ENCODE measurements at places on chromosomes 3 and 15. TPM values are rescaled to one million over a fixed set of nuclear protein-coding genes. Genes with fewer than 3 reads are reported as not detected.

DNA sequence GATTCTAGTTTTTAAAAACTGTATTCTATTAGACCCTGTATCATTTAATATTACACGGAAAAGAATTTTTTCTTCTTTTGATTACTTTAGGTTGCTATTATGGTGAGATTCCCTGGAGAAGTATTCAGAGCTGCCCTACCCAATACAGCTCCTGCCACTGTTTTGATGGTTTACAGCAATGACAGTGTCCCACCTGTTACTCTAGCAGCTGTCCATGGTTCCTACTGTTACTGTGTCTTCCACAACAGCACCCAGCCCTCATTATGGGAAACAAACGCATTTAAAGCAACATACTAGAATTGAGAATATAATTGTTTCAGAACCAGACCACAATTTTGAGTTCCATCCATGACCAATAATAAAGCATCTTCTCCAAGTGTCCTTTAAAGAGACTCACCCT is 450.7 kb downstream of the SHQ1 start:
- DNase-seq, result no peak

DNA sequence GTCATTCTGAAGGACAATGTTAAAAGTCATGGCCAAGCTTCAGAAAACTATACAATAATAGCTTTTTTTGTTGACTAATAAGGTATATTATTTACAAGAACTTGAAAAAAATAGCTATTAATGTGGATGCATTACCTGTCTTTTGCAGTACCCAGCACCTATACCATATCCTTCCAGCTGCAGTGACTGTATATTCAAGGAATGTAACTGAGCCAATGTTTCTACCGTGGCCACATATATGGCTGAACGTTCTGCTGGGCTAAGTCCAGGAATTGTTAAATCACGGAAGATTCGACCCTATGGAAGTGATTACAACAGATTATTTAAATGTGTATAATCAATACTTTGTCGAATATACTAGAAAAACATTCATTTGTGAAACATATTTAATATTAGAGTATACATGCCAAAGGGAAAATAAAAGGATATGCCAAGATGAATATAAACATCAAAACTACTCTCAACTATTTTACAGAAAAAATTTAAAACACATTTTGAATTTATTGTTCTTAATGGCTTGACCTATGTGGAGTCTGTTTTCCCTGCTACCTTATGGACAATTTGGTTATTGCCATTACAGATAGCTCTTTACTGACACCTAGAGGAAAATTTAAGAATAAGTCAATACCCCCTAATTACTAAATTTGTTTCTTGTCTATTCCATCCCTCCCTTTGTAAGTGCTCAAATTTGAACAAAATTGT is 17.6 kb downstream of the ACAD11 start:
- DNase-seq, result no peak

The GRK7 gene
- polyA plus RNA-seq, result not detected

DNA sequence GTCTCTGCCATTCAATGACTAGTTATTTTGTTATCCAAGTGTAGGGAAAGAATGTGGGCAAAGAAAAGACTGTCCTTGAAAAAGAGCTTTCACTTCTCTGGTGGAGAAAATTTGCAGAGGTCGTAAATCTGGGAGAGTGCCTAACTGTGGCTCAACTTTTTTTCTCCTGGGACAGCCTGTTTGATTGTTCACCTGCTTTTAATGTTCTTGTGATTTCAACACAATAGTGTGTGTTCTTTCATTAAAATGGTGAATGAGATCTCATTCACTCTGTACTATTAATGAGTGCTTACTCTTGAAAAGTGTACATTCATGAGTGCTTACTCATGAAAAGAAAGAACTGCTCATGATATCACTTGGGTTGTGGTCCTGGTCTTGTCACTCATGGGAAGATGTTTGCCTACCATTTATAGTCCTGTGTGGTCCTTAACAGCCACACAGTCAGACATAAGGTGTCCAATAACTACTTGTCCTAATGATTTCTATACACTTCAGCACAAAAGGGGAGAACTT is 567.3 kb downstream of the GRM7 start:
- no peak for DNase-seq

DNA sequence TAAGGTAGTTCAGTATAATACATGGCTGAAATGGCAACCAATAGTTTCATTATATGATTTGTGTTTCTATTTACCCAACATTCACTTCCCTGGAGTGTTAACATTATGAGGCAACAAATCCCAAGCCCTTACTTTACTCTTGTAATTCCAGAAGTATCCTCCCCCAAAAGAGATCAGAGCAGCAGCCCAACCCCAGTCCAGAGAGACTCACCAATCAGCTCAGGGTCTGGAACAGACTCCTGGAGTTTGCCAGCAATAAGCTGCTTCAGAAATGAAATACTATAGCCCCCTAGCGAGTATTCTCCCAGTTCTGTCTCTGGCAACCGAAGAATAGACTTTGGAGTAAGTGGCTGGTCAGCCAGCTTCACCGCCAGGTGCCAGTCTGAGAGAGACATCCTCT is 2.5 kb downstream of the UBL7 start:
- DNase-seq, result no peak

The ST3GAL6 gene
- polyA plus RNA-seq, result 1.2 TPM

- no peak for DNase-seq
Measured at GRCh38 chr15:90287101-90287500, 21.6 kb downstream of the NGRN start.

DNA sequence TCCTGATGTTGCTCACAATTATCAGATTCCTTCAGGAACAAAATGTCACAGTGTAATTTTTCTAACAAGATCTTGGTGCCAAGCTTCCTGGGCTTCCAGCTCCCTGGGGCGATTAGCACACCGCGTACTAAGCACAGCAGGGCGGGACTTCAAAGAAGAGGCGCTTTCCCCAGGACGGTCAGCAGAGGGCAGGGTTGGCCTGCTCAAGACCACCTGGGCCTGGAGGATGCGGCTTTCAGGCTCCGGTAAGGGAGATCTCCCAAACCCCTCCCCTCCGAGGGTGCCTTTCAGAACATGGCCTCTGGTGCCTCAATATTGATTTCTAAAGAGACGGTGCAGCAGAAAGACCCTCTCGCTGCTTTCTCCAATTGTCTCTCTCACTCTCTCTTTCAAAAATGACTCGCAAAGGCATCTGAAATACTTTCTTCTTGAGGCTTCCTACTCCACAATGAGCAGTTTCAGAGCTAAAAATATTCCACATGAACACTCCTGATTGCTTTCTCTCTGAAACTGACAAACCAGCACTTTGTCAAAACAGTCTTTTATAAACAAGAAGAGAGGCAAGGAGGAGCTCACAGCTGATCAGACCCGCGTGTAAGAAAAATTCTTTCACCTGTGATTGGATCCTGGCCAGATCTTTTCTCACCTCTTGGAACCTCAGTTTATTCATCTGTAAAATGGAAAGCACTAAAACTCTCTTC is 154.0 kb downstream of the ADAMTS9 start:
- DNase-seq, result peak; percentile 80

The SERINC4 gene
- not detected for polyA plus RNA-seq

The THRB gene
- polyA plus RNA-seq, result 0.02 TPM

GRCh38 chr15:57445872-57446271 is 69.6 kb downstream of the CGNL1 start:
- DNase-seq, result no peak

DNA sequence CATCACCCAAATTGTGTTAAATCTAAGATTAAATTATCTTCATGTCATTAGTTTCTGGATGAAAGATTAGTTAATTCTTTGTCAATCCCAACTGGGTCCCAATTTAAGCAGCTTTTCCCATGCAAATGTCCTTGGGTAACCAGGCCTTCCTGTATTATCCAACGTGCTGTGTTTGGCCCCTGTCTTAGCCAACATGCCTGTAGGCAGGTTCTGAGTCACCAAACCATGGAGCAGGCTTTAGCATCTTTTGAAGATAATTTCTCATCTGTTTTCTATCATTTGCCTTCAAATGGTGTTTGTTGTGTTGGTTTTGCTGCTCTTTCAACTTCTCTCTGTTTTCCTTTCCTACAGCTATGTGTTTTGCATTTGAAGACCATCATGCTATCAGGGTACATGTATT is 216.2 kb downstream of the ITPR1 start:
- DNase-seq, result no peak

- no peak for DNase-seq
Measured at GRCh38 chr3:138914870-138915502, 32.0 kb downstream of the FOXL2 start.

- peak; percentile 44 for DNase-seq
Measured at GRCh38 chr15:85689729-85690128, 105.0 kb downstream of the KLHL25 start.

The CAMKV gene
- polyA plus RNA-seq, result not detected

The SLC6A1 gene
- polyA plus RNA-seq, result not detected

The EPB42 gene
- not detected for polyA plus RNA-seq

DNA sequence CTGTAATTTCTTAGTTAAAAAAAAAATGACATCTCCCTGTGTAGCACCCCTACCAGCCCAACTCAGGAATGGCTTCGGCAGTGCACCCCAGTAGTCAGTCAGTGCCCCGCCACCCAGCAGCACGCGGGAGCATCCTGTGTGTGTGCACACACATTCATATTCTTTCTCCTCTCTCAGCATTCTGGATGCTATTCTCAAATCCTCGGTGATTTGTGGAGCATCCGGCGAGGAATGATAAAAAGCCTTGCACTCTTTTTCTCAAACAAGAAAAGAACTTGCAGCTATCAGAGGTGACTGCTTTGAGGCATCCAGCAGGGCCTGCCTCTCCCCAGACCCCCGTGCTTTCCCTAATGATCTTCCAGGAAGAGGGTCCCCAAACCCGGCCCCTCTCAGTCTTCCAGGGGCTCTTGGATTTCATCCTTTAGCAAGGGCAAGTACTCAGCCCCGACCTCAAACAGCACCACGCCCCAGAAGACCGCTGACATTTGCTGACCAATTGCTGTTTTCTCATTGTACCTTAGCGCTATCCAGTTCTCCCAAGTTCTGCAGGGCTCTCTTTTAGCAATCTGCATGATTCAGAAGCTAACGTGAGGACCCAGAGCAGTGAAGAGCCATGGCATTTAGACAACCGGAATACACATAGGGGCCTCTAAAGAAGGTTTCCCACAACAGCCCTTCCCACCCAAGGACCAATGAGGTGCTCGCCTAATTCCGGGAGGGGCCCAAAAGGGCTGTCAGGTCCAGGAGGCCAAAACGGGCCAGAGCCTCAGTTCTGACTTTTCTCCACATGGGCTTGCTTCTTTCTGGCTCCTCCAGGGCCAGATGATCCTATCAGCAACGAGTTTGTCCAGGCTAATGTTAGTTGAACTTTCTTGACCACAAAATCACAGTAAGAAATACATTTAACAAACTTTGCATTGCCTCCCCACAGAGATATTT is 72.2 kb downstream of the FAM174B start:
- DNase-seq, result no peak

GRCh38 chr15:55784286-55784685 is 41.3 kb upstream of the PRTG start:
- DNase-seq, result no peak

DNA sequence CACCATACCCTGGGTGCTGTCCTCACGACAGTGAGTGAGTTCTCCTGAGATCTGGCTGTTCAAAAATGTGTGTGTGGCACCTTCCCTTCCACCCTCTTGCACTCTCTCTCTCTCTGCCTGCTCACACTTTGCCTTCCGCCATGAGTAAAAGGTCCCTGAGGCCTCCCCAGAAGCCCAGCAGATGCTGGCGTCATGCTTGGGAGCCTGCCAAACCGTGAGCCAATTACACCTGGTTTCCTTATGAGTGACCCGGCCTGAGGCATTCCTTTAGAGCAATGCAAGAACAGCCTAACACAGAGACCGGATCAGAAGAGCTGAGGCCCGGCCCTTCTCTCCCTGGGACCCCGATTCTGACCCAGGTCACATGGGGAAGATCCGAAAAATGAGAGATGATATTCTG is 15.4 kb downstream of the TMEM44 start:
- no peak for DNase-seq

DNA sequence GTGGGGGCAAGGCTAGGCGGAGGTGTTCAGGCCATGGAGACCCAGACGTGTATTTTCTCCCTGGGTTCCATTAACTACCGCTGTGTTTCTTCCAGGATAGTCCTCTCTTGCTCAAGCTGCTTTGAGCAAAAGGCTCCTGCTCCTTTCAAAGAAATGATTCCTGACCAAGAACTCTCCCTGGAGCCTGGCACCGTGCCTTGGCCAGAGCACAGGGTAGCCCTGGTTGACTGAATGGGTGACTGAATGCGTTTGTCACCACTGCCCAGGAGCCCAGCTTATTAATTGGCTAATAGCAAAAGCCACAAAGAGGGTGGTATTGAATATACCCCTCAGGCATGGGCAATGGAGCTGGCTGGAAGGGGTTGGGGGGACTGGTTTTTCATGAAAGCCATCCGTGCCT is 13.9 kb downstream of the RASGRF1 start:
- no peak for DNase-seq

The ZNF662 gene
- polyA plus RNA-seq, result 1.3 TPM

GRCh38 chr3:42191443-42191747 is 74.6 kb downstream of the CCK start:
- no peak for DNase-seq

- DNase-seq, result no peak
Measured at GRCh38 chr3:151787626-151788025, 26.3 kb upstream of the AADAC start.

DNA sequence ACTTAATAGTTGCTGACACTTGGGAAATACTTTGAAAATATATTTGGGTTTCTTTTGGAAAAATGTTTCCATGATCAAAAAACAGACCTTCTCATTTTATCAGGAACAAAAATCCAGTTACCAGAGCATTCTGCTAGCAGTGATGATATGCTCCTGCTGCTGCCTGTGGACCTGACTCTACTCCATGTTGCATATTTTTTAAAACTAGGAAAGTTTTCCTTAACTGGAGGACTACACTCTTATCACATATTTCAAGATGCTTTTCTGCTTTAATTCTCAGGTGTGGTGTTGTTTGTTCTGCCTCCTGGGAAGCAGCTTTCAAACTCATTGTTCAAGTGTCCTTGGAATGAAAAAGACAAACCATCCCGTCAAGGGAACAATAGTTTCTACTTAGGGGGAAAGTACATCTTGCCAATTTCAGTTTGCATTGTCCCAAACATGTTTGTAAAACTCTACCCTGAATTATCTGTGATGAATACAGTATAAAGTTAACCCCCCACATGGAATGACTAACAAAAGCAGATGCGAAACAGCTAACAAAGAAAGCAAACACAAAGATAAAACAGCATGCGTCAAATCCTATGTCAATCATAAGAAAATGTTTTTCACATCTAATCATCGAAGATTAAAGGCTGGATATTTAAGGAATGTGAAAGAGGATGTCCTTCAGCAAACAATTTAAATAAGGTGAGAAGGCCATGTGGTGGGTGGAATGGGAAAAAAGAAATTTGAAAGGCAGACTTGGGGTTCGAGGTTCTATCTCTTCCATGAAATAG is 40.1 kb upstream of the PSMD6 start:
- no peak for DNase-seq

DNA sequence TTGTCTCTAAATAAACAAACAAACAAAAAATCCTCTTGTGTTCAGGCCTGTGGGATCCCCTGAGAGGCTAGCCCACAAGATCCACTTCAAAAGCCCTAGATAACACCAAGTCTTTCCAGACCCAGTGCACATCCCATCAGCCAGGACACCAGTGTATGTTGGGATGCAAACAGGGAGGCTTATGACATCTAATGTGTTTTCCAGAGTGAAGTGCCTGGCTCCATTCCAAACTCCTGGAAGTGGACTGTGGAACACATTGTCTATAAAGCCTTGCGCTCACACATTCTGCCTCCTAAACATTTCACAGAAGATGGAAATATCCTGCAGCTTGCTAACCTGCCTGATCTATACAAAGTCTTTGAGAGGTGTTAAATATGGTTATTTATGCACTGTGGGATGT is 57.0 kb downstream of the MLH1 start:
- DNase-seq, result no peak

The CGNL1 gene
- polyA plus RNA-seq, result 0.25 TPM

All from AG04450 (cell line).